NCI-H2171 (cell line): ENCODE measurements at places on chromosomes 11 and 22.

- DNase-seq = no peak
Measured at GRCh38 chr11:121367001-121367843, 74.7 kb downstream of the SC5D start.

DNA sequence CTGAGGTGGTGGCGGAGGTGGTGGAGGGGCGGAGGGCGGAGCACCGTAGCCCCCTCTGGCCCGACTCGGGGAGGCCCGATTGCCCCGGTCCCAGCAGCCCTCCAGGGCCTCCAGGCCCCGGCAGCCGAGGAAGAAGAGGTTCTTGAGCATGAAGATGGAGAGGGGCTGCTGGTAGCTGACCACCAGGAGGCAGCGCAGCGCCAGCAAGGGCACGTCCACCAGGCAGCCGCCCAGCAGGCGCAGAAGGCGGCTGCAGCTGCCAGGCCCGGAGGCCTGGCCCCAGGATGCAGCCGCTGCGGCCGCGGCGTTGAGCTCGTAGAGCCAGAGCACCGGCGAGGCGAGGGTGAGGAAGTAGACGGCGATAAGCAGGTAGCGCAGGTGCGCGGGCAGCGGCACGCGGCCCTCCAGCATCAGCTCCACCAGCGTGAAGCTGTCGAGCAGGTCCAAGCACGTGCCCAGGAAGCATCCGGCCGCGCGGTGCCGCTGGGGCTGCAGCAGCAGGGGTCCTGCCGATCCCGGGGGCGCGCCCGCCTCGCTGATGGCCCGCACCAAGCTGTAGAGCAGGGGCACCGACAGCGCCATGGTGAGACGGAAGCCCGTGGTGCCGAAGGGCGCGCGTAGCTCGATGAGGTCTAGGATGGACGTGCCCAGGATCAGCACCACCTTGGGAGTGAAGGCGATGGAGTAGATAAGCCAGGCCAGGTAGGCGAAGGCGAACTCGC, 1.5 kb downstream of the TMEM121B start:
- DNase-seq = no peak

DNA sequence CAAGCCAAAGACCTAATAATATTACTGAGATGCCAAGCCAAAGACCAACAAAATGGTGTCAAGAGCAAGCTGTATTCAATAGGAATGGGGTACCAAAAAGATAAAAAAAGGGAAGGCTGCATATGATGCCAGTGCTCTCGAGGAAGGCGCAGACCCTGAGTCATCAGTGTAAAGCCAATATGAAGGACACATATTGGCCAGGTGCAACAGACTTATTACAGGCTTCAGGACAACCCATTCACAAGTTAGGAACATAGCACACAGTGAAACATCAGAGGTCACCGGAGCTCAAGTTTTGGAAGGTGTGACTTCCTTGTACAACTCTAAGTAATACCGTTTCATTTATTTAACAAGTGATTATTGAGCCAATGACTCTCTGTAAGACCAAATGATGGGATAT, 58.1 kb downstream of the AMBRA1 start:
- no peak for DNase-seq

DNA sequence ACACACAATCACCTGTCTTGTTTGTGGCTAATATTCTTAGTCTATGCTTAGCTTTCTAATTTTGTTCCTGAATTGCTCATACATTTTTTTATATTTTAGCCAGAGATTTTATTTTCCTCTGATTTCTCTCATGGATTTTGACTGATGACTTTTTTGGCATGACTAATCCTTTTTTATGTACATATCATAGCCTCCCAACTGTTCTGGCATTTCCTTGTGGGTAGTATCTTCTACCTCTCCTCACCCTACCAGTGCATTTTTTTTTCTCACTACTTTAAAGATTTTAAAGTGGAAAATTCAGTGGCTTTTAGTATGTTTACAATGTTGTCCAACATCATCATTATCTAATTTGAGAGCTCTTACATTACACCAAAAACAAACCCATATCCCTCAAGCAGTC, 84.4 kb upstream of the TENM4 start:
- DNase-seq = no peak

DNA sequence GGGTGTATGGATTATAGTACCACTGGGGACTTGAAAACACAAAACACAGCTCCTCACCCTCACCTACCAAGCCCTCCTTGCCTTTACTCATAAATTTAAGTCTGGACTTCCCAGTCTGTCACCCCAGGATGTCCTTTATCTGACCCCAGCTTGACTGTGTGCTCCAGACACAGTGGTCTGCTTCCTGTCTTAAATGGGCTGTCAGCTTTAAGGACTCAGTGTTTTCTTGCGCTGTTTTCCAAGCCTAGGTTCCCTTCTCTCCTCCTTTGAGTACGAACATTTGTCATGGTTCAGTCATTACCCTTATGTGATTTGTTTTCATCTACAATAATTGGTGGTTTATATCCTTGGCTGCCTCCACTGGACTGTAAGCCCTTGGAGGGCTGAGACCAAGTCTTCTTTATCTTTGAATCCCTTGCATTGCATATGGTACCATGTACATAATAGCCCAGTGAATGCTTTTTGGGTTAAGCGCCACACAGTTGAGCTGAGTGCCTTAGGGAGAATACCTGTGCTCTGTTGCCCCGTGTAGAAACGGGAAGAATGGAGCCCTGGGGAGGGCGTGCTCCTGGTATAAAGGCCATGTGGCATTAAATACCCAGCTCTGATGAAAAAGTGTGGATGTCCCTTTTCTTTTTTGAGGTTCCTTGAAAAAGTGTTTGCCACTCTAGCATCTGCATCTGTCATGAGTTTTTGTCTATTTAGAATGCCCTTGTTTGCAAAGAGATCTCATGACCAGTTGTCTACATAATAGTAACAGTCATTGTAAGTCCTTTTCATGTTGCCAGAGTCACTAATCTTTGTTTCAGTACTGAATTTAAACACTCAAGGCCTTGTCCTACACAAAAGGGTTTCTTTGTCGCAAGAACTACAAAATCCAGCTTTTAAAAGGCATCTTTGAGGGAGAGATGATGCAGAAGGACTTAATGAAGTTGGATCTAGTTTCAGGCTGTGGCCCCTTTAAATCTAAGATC, 14.0 kb downstream of the PANX1 start:
- no peak for DNase-seq
